Suppressor macrophage treated with lipopolysaccharide for 4 hours (primary cell): ENCODE measurements at places on chromosomes 3 and 15.

GRCh38 chr15:35888815-35889214, 342.9 kb upstream of the DPH6 start:
- DNase-seq: no peak

DNA sequence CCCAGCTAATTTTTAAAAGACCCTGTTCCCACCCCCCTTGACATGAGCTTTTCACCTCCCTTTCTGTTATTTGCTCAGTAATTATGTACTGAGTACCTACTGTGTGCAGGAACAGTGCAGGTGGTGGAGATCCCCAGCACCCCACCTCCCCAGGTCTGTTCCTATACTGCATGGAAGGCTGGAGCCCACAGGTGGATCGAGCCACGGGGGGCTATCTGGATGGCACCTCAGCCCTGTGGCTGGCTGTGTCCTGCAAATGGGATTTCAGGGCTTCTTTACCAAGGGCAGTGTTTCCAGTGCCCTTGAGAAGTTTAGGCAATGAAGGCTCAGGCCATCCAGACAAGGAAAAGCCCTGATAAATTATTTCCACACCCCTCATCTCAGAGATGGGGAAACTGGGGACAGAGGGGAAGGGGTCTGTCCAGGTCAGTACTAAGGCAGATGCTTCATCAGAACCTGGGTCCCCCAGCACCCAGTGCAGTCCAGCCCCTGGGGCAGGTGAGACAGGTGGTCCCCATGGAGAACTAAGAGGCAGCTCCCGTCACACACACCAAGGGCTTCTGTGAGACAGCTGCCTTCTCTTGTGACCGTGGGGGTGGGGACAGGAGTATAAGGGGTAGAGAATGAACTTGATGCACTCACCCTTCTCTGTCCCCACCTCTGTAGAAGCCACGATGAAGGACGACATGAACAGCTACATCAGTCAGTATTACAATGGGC, 109.6 kb downstream of the ETFA start:
- DNase-seq: no peak

GRCh38 chr3:11587766-11588165, 55.9 kb downstream of the VGLL4 start:
- no peak for DNase-seq

- DNase-seq: no peak
These were observed 252.7 kb downstream of the ROBO1 start for GRCh38 chr3:79515072-79515471.

DNA sequence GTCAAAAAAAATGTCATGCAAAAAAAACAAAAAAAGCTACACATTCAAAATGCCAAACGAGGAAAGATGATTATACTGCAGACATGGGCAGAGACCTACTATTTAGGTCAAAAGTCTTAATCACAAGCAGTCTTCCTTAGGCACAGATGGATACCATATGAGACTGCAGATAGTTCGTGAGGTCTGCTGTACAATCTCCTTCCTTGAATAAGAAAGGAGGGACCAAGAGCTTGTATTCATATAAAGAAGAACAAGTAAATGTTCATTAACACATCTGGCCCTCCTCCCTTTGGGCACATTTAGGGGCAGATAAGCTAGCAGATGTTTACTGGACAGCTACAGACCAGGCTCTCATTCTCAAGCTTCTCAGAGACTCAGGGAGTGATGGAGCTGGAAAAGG, 45.3 kb downstream of the ANXA2 start:
- DNase-seq: no peak

DNA sequence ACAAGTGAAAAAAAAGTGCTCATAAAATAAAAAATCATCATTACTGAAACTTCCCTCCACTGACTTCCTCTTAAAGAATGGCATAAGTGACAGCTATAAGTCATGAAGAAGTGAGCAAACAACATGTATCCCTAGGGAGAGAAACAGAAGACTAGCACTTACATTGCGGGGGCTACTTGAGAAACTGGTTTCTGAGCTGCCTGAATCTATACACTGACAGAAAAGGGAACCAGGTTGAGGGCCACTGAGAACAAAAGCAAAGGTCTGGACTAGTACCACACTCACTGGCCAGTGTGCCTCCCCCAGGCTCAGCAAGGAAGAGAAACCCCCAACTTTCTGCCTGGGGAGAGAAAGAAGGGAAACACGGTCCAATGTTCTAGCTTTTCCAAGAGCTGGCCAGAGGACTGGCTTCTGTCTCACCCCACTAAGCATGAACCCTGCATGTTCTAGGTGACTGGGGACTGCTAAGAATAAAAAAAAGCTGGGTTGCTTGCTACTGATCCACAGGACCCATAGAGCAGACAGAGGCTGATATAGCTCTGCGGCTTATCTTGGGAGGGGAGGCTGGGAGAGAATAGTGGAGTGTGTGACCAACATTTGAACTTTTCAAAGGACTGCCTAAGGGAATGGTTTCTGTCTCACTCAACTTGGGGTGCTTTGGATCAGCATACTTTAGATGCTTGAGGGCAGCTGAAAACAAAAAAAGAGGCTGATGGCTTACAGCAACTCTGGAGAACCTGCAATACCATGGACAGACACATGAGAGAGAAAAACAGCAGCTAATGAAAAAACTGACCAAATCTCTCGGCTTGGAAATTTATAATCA, 8.1 kb downstream of the RAD18 start:
- DNase-seq: peak; percentile 63

GRCh38 chr3:185283374-185283935, 29.6 kb upstream of the EHHADH start:
- peak; percentile 48 for DNase-seq

DNA sequence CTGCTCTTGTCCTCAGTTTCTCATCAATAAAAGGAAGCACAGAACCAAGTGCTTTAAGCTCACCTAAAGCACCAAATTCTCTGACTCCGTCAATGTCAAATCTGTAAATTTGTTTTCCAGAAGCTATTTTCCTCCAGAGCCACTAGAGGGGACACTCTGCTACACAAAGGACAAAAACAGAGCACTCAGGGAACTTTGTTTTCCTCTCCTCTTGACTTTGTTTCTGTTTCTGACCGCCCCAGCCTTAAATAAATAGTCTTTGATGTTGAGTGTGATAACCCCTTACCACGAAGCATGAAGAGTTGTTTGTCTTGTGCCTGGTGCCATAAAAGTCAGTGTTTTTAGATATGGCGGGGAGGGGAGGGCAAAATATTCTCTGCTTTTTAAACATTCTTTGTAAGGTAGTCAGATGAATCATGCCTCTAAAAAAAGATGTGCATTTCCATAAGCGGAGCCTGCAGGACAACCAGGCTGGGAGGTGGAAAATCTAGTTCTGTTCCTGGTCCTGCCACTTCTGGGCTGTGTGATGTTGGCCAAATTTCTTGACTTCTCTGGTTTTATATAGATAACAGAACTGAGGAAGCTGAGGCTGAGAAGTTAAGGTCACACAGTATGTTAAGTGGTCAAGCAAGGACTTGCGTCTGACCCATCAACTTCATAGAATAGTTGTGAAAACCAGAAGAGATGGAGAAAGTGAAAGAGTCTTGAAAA, 7.3 kb upstream of the ZBTB38 start:
- DNase-seq: peak; percentile 73

- DNase-seq: no peak
These were observed 177.9 kb downstream of the CHL1 start for GRCh38 chr3:374459-374858.

DNA sequence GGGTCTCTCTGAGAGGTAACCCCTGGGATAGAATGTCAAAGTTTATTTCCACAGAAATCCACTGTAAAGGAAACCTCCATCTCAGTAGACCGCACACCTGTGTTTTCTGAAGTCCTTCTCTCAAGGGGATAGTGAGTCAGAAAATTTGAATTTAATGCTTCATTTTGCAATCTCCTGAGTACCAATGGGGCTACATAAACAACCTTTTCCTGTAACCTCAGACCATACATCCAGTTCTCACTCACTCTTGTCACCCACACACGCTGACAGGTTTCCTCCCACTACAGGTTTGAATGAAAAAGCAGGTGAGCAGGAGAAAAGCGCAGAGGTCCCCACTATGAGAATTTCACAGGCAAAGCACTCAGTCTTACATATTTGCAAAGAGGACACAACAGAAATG, 165.3 kb upstream of the MCTP2 start:
- DNase-seq: no peak

DNA sequence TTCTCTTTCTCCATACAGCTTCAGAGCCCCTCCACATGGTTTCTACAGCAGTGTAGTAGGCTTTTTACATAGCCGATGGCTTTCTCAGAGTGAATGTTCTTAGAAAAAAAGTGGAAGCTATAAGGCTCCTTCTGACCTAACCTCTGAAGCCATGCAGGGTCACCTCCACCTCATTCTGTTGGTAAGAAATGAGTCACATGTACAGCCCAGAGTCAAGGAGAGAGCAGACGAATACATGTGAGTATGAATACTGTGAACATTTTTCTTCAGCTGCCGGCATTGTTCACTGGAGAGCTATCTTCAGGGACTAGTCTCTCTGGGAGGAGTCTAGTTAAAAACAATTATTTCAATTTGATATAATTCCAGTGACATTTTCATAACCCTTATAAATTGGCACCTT, 68.2 kb upstream of the THRB start:
- DNase-seq: no peak

DNA sequence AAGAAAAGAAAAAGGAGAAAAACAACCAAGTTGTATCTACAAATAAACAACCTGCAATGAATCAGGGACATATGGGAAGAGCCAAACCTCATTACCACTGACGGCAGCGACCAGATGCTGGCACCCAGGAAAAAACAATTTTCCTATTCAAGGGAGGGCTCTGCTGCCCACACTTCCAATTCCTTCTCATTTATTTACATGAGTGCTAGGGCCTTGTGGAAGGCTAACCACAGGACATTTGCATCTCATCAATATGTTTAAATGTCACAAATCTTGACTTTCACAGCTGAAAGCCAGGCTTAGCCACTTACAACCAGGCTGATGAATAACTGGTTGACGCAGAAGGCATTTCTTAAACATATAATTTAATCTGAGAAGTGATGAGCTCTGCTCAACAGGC, 36.0 kb downstream of the RFTN1 start:
- no peak for DNase-seq

- no peak for DNase-seq
These were observed 173.6 kb downstream of the ZBTB20 start for GRCh38 chr3:114973536-114973935.

DNA sequence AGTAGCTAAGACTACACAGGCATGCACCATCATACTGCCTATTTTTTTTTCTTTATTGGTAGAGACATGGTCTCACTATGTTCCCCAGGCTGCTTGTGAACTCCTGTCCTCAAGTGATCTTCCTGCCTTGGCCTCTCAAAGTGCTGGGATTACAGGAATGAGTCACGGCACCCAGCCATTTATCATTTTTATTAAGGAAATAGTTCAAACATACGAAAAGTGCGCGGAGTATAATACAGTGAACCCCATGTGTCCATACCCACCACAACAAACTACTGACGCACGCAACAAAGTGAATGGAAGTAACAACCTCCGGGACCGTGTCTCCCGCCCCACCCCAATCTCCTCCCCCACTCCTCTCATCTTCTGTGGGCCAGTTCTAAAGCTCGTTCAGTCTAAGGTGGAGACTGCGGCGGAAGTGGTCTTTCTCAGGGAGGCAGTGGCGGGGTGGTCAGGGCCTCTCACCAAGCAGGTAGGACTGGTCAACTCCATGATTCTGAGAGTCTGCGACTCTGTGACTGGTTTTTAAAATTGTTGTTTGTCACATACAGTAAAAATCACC, 42.1 kb downstream of the DNAJB8 start:
- DNase-seq: no peak

DNA sequence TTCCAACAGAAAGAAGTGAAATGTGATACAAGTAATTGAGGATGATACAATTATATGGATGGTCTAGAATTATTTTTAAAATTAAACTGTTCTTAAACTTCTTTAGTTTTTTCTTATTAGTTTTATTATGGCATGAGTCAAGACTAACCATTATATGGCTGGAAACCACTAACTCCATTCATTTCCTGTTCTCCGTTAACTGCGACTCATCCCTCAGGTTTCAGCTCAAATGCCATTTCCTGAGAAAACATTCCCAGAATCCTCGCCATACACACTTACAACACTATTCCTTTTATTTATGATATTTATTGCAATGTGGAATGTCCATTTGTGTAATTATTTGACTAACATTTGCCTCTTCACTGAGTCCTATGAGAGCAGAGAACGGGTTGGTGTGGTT, 394.1 kb downstream of the SOX2 start:
- no peak for DNase-seq
